ENCODE measurements at places on chromosomes 5 and 9.
A peak's percentile ranks its signal among the peaks of the same experiment; 100 is the strongest.

DNA sequence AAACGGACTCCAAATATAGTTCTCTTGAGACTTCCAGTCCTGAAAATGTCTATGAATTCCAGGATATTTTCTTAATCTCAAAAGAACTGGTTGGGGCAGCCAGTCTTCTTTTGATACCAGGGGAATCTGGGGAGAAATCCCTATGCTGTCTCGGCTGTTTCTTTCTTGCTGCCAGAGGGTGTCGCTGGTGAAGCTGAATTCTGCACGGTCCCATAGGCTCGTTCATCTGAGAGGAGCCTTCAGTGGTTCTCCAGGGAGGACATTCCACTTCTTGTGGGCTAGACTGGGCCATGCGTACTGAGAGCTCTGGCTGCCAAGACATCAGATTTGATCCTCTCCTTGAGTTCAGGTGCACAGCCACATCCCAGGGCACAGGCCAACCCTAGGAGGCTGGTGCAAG, 155.0 kb upstream of the CLINT1 start:
- DNase-seq = no peak

DNA sequence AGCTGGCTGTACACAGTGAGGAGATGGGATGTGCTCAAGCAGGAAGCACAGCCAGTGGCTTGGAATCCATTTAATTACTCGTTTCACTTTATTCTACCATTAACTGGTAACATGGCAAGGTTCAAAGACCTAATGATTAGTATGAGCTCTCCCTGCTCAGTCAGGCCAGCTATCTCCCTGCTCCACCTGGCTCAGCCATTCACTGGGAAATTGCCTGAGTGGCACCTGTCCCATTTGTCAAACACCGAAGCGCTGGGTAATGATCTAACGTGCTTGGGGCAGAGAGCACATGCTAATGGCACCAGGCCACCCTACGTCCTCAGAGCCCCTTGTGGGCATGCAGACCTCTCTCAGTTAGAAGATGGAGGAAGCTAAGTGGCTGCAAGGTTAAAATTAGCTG, 162.2 kb downstream of the TTLL11 start:
- no peak for DNase-seq

DNA sequence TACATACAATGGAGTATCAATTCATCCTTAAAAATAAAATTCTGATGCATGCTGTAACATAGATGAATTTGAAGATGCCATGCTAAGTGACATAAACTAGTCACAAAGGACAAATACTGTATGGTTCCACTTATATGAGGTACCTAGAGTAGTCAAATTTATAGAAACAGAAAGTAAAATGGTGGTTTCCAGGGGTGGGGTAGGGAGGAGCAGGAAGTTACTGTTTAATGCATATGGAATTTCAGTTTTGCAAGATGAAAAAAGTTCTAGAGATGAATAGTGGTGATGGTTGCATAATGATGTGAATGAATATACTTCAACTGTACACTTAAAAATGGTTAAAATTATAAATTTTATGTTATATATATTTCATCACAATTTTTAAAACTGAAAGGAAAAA, 57.3 kb upstream of the FNIP1 start:
- no peak for DNase-seq

DNA sequence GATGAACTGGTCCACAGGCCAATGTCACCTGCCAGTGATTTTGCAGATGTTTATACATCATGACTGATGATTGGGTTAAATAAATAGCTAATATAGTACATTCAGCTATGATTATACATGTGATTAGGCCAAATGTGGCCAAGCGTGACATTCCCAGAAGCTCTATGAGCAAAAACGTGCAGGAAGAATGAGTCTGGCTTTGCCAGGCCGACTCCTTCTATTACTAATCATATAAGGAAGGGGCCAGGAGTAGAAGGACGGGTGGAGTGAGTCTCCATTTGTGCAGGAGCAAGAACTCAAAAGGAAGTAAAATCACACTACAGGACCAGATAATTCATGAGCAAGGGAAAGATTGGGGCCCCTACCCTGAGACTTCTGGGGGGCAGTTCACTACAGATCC, 178.2 kb downstream of the ROR2 start:
- no peak for DNase-seq

DNA sequence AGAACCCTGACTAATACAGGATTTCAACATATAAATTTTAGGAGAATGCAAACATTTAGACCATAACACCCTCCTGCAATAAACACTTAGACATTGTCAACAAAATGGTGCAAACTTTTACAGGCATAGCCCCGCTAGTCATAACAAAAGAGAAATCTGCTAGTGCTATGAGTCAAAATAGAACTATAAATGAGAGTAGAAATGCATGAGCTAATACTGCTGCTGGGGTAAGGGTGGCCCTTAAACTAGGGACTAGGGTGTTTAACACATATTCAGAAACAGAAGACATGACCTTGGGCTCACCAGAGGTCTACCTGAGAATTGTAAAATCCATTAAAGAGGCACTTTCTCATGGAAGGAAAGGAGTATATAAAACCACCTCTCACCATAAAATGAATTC, 131.6 kb downstream of the TLR4 start:
- no peak for DNase-seq

GRCh38 chr5:65742565-65743231, 20.7 kb downstream of the NLN start:
- no peak for DNase-seq

GRCh38 chr5:150389531-150390266, 23.0 kb downstream of the CD74 start:
- DNase-seq = no peak

GRCh38 chr5:40736103-40736875, 19.5 kb downstream of the TTC33 start:
- no peak for DNase-seq

DNA sequence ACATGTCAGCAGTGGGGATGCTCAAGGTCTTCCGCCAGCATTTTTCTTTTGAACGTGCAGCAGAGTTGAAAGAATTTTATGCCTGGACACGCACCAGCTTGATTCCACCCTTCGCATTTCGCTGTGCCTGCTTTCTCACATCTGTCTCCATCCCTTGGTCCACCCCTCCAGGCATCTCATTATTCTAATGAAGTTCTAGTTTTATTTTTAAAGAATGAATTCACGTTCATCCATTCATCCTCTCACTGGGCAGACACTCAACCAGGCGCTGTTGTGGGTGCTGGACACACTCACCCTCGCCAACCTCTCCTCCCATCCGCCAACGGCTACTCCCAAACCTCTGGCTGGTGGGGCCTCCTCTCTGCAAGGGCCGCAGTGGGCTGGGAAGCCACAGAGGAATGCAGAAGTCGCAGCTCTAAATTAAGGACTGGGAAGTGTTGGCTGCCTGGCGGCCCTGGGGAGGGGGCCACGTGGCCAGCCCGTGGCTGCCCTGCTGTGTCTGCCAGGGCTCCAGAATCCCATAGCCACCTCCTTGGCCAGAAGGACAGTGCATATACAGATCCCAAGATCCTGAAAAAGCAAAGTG, 6.7 kb downstream of the SUSD3 start:
- DNase-seq = no peak

- DNase-seq = no peak
Observed at GRCh38 chr5:181134259-181134658, 3.3 kb upstream of the OR2V1 start.

- no peak for DNase-seq
Observed at GRCh38 chr5:90440644-90441043, 31.1 kb upstream of the CETN3 start.

- no peak for DNase-seq
Observed at GRCh38 chr9:98708933-98709911, at the start of gene GABBR2. Gene GABBR2, minus strand, starts transcription at chr9:98708935. Its CDS starts 198 bp downstream, at chr9:98708737.

GRCh38 chr9:28073270-28073669, 500.0 kb upstream of the C9orf72 start:
- no peak for DNase-seq

GRCh38 chr5:56589481-56589860, 225.9 kb upstream of the MAP3K1 start:
- no peak for DNase-seq

DNA sequence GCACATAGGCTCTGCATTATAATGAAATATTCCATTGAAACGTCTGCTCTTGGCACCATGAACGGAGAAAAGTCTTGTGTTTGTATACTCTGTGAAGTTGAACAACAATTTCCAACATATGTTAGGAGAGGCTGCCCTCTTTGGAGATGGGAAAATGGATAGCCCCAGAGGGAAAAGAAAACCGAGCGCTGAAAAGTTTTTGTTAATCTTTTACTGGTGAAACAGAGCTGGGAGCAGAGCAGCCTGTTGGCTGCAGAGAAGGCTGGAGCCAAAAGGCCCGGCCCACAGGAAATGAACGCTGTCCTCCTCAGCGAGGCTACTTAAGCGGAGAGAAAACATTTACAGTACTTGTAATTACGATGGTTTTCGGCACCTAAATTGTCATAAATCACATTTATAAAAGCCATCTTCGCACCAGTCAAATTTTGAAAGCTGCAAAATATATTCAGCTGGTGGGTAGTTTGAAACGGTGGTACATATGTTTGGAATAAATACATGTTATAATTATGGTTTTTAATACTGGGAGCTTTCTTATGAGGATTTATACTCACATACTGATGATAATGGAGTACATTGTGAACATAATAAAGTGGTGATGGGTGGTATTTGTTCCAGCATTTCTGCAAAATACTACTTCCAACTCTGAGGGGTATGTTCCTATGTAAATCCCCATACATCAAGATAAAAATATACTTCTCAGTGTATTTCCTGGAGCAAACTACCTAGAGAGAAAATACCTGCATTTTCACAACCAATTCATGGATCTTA, 129.6 kb upstream of the CNTLN start:
- DNase-seq = no peak

- no peak for DNase-seq
Observed at GRCh38 chr5:145944328-145944727, 8.0 kb downstream of the SH3RF2 start.

GRCh38 chr9:89814340-89815040, 209.7 kb downstream of the GADD45G start:
- no peak for DNase-seq

DNA sequence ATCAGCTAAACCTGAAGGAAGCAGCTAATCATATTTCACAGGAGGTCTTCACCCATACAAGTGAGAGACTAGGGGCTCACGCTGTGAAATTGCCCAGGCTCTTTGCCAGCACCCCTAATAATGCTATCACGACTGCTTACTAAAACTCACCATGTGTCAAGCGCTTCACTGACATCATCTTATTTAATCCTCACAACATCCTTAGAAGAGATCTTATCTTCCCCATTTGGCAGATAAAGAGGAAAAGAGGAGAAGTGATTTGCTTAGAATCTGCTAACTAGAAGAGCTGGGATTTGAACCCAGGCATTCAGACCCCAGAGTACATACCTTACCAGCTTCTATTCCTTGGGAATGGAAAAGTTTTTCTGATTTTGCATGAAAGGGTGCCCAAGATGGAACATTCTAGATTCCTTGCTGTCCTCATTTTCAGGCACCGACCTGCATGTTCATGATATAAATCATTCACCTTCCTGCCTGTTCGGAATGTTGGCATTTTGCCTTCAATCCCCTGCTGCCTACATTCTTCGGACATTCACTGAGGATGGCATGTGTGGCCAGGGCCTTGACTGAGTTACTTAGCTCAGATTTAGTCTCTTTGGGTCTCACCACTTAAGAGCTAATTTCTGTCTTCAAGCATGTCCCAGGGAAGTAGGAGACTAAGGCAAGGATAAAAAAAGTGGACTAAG, 88.1 kb downstream of the SH3TC2 start:
- no peak for DNase-seq

- no peak for DNase-seq
Observed at GRCh38 chr9:134695144-134695543, 53.5 kb downstream of the COL5A1 start.

DNA sequence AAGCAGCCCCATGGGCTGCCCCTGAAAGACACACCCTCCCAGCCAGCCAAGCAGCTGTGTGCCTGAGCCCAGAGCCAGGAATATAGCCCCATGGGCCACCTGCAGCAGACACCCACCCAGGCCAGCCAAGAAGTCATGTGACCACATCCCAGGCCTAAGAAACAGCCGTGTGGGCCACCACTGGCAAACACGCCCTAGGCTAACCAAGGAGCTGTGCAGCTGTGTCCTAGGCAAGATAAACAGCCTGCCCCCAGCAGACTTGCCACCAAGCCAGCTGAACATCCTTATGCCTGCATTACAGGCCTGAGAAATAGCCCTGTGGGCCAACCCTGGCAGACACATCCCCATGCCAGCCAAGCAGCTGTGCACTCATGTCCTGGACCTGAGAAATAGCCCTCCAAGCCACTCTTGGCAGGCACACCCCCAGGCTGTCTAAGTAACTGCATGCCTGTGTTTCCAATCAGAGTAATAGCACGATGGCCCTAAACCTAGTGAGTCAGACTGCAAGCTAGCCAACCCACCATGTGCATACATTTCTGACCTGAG, 143.0 kb downstream of the ADAMTS6 start:
- no peak for DNase-seq

DNA sequence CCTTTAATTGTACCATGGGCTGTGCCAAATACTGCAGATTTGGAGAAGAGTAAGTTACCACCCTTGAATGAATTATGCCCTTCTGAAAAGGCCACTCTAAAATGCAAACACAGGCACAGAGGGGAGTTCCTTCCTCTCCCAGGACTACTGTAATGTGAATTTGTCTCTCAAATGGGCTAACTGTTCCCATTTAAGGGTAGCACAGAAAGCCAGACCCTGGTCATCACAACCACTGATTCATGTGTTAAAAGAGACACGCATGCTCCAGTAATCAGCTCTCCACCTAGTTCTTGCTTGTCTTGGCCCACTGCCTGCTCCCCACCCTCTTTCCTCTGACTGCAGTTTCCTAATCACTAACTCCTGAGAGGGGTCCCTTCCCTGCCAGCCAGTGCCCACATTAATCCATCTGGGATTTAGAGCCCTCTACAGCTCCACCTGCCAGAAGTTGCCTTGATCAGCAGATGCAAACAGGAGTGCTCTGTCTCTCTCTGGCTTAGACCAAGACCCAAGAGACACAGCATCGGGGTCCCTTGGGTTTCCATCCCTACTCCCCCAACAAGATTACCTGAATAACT, 382.4 kb downstream of the TMEM167A start:
- no peak for DNase-seq

GRCh38 chr5:115209279-115209678, 39.6 kb upstream of the TRIM36 start:
- DNase-seq = peak; percentile 22

GRCh38 chr9:27582794-27583193, 9.5 kb upstream of the C9orf72 start:
- DNase-seq = no peak

All from stimulated activated CD4-positive, alpha-beta T cell treated with anti-CD3 and anti-CD28 coated beads, Interleukin-12 subunit alpha, Interleukin-12 subunit beta, amount 100 ng/mL, for 24 hours (primary cell).